ENCODE measurements at places on chromosomes 7 and 10. TPM values are rescaled to one million over a fixed set of nuclear protein-coding genes. Genes with fewer than 3 reads are reported as not detected.
A peak's percentile ranks its signal among the peaks of the same experiment; 100 is the strongest.

- DNase-seq, result peak; percentile 66
- peaks cover 94% of the 10 kb centered on the region for H3K4me1 ChIP-seq
- H3K4me3 ChIP-seq, result peak overlapping the region; percentile 50
- H3K27ac ChIP-seq, result peak overlapping the region; percentile 97
- H3K27me3 ChIP-seq, result no peaks in the 10 kb centered on the region
- peaks cover 21% of the 10 kb centered on the region for H3K36me3 ChIP-seq
These were observed 96.0 kb upstream of the IKZF1 start for GRCh38 chr7:50208378-50208982.

DNA sequence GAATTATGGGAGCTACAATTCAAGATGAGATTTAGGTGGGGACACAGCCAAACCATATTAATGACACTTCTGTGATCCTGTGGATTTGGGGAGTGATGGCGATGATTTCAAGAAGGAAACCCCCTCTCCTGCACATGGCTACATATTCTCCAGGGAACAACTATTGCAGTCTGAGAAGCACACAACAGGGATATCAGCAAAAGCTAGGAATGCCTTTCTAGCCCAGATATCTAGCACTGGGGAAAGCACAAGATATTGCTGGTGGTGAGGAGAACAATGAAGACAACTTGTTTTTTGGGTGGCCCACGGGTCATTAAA is 24.3 kb downstream of the EPDR1 start:
- H3K4me3 ChIP-seq, result no peak overlapping the region
- no peak overlapping the region for H3K27ac ChIP-seq
- no peaks in the 10 kb centered on the region for H3K4me1 ChIP-seq
- H3K36me3 ChIP-seq, result no peaks in the 10 kb centered on the region

DNA sequence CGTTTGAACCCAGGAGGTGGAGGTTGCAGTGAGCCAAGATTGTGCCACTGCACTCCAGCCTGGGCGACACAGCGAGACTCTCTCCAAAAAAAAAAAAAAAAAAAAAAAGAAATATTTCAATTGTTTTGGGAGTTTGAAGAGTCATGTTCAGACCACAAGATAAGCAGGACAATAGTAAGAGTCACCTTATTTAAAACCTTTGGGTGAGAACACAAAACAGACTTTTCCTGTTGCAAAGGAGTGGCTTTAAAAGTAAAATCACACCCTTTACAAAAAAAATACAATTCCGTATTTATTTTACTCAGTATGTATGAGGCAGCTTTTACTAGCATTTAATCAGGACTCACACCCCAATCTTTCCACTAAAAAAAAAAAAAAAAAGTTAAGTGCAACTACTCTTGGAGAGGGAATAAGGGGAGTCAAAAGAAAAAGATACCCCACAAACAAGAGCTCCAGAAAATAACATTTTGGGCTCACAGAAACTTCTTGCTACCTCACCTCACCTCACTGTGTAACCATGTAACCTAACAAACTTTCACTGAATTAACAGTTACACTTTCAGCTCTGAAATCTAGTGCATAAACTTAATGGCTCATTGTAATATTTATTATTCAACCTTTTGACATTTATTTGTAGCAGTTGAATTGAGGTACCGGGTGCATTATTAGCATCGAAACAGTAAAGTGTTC is 11.2 kb downstream of the SKIDA1 start:
- no peak for DNase-seq
- H3K27me3 ChIP-seq, result peaks cover 87% of the 10 kb centered on the region
- H3K27ac ChIP-seq, result no peak overlapping the region
- H3K36me3 ChIP-seq, result peaks cover 3% of the 10 kb centered on the region
- H3K4me3 ChIP-seq, result no peak overlapping the region

Gene SEMA3D
- not detected for total RNA-seq

Gene WDR91
- 12.3 TPM for total RNA-seq

GRCh38 chr7:143303733-143304132 is 12.2 kb upstream of the CLCN1 start:
- DNase-seq, result no peak
- no peaks in the 10 kb centered on the region for H3K27me3 ChIP-seq
- peaks cover 60% of the 10 kb centered on the region for H3K36me3 ChIP-seq
- H3K4me1 ChIP-seq, result peaks cover 31% of the 10 kb centered on the region
- no peak overlapping the region for H3K27ac ChIP-seq

DNA sequence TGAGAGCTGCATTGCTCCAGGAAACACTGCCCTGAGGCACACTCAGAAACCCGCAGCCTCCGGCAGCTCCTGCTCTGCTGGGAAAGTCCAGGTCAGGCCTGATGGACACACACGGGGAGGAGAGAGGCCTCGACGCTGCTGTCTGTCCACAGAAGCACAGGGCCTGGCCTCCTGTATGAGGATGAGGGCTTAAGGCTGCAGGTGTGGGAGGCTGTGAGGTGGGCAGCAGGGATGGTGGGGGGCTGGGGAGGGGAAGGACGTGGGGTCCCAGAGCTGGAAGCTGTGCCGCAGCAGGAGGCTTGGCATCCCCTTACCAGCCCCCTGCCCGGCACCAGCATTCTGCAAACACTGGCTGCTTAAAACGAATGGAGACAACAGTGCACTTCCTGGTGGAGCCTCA is 186.2 kb downstream of the DNAJB6 start:
- H3K4me1 ChIP-seq, result no peaks in the 10 kb centered on the region
- H3K27me3 ChIP-seq, result no peaks in the 10 kb centered on the region
- H3K27ac ChIP-seq, result no peak overlapping the region
- H3K36me3 ChIP-seq, result no peaks in the 10 kb centered on the region
- no peak overlapping the region for H3K4me3 ChIP-seq
